ENCODE measurements at places on chromosomes 11 and 22.

DNA sequence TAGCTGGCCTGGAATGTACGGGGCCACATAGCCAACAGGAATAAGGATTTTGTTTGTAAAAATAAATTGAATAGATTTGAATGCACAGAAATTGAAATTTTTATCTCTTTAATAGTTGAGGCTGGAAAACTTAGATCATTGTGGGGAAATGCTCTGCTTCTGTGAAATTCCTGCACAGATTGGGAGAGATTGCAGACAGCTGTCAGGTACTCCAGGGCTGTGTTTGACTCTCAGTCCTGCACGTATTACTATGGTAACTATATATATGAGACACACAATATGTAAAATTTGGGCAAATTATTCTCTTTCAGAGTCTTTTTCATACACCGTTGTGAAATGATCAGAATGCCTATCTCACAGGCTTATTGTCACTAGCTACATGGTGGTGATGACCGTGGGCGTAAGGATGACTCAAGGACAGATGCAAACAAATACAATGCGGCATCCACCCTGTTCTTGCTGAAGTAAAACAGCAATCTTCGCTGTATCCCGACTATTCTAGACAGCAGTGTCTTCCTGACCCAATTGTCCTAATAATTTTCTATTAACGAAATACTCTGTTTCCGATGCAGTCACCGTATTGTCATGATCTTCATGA lies 79.4 kb downstream of the ZC3H12C start:
- no peak for DNase-seq

- no peak for DNase-seq
Observed at GRCh38 chr11:87125257-87125656, 87.5 kb downstream of the TMEM135 start.

DNA sequence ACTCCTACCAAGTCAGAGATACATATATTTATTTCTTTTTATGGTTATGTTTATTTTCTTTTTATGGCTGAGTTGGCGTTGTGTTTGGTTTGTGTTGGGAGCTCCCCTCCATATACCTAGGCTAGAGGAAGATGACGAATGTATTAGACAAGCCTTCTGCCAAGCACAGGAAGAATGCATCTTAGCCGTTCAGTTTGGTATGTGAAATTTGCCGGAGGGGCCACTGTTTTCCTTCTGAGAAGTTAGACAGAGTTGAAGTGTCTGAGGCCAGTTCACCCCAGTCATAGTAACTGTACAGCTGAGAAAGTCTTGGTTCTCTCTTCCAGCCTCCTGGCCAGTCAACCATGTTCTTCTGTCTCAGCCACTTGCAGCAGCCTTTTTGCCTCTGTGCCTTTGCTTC lies 29.8 kb downstream of the TEAD1 start:
- no peak for DNase-seq

DNA sequence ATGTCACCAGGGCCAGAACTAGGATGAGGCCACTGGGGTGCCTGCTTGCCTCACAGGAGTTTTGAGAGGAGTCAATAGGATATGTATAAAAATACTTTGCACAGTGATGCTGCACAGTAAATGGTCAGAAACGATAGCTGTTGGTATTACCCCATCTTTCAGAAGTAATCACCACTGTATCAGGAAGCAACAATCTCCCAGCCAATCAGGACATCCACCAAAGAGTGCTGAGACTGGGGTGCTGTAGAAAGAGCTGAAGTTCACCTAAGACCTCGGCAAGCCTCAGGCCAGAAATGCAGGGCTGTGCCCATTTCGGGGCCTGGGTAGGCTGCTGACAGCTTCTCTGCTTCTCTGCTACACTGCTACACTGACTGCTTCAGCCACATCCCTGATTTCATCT lies 17.4 kb downstream of the LMO2 start:
- DNase-seq: no peak

DNA sequence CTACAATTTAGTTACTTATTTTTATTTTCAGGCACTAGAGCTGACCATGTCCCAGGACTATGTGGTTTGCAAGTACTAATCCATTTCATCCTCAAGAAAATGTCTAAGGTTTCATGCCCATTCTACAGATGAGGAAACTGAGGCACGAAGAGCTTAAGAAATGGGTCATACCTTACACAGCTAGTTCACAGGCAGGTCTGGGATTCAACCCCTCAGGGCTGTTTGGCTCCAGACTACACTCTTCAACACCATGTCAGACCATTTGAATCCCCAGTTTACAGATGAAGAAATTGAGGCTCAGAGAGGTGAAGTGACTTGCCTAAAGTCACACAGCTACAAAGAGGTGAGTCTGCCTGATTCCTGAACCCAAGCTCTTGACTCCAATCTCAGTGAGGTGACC lies 144.1 kb downstream of the MIAT start:
- no peak for DNase-seq

- DNase-seq: no peak
Observed at GRCh38 chr22:42581762-42582716, 28.3 kb downstream of the SERHL2 start.

DNA sequence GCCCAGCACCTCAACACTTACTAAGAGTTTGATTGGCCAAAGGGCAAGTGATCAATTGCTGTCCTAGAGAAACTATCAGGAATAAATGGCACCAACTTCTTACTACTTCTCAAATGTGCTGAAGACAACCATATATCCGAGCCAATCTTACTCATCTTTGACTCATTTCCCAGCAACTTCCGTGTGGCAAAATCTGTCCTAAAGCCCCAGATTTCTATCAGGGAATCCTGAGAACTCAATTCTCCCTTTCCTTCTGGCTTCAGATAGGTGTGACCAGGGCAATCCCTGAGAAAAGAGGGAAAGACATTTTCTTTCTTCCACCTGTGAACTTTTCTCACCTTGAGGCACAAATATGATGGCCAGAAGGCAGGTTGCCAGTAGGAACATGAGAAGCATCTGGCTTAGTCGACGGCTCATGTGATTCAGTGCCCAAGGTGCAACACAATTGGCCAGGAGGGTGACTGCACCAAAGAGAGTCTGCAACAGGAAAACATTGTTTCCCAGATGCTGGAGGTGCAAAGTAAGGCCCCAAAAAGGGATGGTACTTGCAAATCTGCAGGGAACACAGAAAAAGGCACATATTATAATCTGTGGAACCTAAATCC lies 21.8 kb upstream of the SLC22A24 start:
- no peak for DNase-seq

DNA sequence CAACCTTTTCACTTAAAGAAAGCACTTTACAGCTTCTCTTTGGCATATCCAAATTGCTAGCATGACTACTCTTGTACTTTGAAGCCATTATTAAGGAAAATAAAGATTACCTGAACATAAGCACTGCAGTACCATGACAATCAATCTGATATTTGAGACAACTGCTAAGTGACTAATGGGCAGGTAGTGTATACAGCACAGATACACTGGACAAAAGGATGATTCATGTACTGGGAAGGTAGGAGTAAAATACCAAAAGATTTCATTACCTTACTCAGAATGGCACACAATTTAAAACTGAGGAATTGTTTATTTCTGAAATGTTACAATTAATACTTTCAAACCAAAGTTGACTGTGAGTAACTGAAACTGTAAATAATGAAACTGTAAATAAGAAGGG lies 1054.3 kb upstream of the TENM4 start:
- DNase-seq: no peak

- DNase-seq: no peak
Observed at GRCh38 chr11:116605543-116606459, 167.0 kb downstream of the BUD13 start.

DNA sequence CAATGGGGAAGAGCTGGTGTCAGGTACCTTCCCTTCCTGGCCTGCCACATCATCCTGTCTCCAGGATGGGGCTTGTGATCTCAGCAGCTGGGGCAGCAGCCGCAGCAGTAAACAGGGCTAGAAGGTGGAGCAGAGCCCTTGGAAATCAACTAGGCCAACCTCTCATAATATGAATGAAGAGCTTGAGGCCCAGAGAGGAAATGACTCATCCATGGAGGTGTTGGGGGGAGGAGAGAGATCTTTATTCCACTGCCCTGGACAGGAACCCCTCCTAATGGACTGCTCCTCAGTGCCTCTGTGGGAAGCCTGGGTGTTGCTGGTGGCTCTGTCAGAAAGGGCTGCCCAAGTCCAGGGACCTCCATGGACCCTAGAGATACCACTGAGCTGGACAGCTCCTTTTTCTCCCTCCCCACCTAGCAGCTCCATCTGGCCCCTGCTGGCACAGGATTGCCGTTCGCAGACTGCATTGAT lies 111.8 kb downstream of the OSBP2 start:
- DNase-seq: no peak

- no peak for DNase-seq
Observed at GRCh38 chr22:36288571-36289405, 35.9 kb downstream of the APOL1 start.

DNA sequence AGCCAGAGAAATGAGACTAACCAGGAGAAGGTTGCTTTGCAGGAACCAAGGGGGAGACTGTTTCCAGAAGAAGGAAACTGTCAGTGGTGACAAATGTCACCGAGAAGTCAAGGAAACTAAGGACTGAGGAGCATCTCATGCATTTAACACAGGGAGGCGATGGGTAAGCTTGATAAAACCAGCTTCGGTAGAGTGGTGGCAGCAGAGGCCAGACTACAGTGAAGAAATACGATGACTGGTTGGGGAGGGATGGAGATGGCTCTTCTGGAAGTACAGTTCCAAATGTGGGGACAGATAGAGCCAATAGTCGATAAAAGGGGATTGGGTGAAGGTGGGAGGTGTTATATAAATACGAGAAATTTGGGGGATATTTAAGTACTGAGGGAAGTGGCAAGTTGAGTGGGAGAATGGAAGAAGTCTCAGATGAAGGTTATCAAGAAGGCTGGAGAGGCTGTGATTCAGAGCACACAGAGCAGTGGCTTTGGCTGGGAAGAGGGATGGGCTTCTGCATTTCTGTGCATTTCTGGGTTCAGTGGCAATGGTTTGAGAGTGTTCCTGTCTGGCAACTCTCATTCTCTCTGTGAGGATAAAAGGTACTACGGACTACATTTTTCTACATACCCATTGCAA lies 29.2 kb downstream of the SC5D start:
- no peak for DNase-seq

GRCh38 chr22:30425327-30425615 lies 297 bp upstream of the MTFP1 start:
- DNase-seq: no peak

- peak; percentile 43 for DNase-seq
Observed at GRCh38 chr22:49657275-49657973, 170.2 kb downstream of the BRD1 start.

GRCh38 chr22:46969491-46969890 lies 207.0 kb downstream of the TBC1D22A start:
- no peak for DNase-seq

GRCh38 chr11:126702165-126702720 lies 298.3 kb downstream of the KIRREL3 start:
- no peak for DNase-seq

DNA sequence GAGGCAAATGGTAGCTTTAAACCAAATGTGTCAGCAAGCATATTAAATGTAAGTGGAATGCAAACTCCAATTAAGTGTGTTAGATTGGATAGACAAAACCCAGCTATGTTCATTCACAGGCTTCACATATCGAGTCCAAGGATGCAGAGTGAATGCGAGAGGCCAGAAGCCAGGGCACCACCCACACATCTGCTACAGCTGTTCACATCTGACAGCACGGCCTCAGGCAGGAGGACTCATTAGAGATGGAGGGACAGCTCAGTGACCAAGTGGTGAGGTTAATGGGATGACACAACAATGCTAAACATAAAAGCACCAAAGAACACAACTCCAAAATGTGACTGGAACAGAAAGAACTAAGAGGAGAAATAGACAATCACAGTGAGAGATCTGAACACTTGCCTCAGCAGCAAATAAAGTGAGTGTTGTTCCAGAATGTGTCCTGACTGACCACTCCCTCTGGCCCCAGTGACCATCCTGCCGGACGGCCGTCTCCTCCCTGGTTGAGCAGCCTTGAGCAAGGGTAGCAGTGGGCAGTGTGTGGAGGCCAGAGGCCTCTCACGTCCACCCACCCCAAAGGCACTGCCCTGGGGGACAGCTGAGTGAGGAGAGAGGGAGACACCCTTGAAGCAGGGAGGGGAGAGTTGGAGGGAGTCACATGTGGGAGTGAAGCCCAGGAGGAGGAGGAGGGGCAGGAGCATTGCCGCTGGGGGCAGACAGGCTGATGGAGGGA lies 23.8 kb downstream of the ALG12 start:
- DNase-seq: no peak

DNA sequence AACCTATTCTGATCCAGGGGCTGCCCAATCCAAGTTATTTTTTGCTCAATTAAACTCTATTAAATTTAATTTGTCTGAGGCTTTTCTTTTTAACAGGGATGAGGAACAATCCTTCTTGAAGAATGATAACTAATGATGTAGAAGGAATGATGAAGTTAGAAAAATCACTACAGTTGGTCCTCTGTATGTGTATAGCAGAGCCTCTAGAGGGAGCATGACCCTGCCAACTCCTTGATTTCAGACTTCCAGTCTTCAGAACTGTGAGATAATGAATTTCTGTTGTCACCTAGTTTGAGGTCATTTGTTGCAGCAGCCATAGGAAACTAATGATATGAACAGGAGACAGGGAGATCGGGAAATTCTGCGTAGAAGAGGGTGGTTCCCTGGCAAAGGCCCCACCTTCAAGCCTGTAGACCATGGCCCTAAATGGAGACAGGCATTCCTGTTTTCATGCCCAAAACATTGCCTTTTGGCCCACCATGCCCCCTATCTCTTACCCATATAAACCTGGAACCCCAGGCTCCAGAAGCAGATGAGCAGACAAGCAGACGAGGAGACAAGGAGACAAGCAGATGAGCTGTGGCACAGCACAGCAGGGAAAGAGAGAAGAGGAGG lies 7.7 kb upstream of the QSER1 start:
- no peak for DNase-seq

DNA sequence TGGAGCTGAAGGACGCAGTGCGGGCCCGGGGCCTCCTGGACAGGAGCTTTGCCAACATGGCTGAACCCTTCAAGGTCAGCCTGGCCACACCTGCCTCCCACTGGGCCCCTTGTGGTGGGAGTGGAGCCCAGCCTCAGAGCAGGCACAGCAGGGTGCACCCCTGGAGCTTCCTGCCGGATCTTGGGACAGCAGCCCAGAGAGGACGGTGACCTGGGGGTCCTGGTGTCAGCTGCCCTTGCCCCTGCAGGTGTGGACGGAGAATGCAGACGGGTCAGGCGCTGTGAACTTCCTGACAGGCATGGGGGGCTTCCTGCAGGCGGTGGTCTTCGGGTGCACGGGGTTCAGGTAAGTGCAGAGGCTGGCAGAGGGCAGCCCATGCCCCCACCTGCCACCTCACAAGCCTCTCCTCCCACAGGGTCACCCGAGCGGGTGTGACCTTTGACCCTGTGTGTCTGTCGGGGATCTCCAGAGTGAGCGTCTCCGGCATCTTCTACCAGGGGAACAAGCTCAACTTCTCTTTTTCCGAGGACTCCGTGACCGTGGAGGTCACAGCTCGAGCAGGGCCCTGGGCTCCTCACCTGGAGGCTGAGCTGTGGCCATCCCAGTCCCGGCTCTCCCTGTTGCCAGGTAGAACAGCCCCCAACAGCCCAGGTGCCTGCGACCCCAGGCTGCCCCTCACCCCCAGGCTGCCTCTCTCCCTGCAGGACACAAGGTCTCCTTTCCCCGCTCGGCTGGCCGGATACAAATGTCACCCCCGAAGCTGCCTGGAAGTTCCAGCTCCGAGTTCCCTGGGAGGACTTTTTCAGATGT lies 5.1 kb downstream of the PGGHG start:
- DNase-seq: no peak

Measured in esophagus squamous epithelium (tissue), 5 donors.